ENCODE measurements at places on chromosomes 3 and 15.
A peak's percentile ranks its signal among the peaks of the same experiment; 100 is the strongest.

DNA sequence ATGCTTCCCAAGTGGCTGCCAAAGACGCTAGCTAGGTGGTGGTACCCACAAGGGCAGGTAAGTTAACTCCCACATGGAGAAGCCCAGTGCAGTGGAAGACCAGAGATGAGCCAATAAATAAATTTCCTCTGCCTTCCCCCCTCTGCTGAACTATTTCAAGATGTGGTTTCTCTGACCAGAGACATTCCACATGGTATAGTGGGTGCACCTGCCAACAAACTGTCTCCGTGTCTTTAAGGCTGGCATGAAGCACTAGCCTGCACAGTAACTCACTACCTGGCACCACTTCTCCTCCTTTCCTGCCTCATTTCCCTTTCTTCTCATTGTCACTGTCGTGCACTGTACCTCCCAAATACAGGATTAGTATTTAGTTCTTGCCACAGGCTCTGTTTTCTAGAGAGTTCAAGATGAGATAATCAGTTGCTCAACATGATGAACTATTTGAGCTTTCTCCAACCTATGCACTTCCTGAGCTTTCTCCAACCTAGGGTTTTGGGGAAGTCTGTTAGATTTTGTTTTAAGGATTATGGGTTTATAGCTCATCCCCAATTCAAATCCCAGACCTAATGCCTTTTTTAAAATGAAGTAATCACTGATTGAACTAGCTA, 8.4 kb upstream of the CRTAP start:
- no peak for DNase-seq

DNA sequence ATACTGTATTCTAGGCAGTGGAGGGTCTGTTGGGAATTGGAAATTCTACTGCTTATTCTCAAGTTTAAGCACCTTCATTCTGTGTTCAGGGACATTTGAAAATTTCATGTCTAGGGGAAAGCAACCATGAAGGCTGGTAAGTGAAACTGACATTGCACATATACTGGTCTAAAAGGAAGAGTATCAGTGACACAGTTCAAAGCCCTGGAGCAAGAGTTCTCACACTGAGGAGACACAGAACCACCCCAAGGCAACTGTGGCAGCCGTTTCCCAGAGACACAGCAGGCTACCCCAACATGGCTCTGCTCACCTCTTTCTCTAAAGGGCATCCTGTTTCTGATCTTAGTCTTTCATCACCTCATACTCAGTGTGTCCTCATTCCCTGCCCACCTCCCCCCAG, 67.5 kb downstream of the KCNMB2 start:
- no peak for DNase-seq

GRCh38 chr15:50824514-50824913, 59.0 kb upstream of the SPPL2A start:
- no peak for DNase-seq

DNA sequence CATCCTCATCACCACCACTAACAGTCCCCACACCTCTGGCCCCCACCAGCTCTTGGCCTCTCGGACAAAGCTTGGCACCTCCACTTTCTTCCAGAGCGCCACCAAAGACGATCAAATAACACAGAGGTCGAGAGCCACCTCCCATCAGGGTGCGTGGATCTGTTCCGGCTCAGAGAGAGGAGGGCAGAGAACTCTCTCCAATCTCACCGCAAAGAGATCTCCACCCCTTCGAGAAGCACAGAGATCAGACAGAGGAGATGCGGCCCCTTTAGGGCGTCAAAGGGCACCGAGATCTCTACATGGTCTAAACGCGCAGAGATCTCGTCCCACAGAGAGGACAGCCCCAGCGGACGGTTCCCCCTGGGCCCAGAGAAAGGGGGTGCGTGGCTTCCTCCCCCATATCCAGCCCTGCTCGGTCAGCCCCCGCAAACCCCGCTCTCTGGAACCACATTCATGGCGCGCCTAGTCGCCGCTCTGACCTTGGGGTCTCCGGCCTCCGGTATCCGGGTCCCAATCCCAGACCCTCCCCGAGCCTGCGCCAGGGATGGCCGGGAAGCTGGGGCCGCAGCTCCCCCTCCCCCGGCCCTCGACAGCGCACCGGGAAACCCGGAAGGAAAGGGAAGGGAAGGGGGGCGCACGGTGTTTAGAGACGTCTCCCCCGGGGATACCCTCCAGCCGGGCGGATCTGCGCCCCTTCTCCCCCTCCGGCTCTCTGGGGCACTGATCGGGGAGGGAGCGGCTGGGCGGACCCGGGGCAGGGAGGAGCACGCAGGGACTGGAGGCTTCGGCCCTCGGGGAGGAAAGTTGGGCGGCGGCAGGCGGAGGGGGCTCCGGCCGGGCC, 608 bp downstream of the SCN5A start:
- DNase-seq: no peak

GRCh38 chr3:156479604-156480003, 75.3 kb downstream of the SSR3 start:
- no peak for DNase-seq

GRCh38 chr15:68817304-68818065, 3.2 kb downstream of the ANP32A start:
- peak; percentile 68 for DNase-seq

GRCh38 chr15:33370623-33371020, 59.9 kb downstream of the RYR3 start:
- DNase-seq: no peak

DNA sequence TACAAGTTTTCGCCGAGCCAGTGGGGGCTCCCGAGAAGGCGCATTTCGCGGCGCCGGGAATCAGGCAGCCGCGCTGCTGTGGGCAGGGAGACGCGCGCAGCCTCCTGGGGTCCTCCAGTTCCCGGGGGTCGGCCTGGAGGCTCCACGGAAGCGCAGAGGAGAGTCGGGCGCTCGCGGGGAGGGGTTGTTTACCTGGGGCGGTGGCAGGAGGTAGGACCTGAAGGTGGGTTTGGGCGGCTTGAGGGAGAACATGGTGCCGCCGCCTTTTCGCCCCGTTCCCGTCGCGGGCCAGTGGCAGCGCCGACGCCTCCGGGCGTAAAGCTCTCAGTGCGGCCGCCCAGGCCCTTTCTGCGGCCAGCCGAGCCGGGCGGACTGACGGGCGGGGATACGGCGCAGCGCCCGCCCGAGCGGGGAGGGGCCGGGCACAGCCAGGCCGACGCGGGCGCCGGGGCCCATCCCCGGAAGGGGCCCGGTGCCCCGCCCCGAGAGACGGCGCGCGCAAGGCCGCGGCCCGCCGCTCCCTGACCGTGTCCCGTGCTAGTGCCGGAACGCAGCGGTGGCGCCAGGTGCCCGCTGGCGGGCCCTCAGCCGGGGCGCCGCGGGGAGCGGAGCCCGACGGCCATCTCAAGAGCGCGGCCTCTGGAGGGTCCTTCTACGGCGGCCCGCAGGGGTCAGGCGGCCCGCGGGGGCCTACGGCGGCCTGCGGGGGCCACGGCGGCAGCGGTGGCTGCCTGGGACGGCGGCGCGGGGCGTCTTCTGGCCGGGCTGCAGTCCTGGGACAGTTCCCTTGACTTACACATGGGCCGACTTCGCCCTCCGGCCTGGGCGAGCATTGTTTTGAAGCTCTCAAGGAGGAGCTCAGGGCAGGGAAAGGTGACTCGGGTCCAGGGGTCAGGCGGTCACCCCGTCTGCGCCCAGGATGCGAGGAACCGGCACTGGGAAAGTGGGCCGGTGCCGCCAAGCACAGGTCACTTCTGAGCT, at the start of gene MTMR10:
MTMR10 (minus strand) TSS at position 374 of the 981 bp plus-strand sequence; CDS start at position 252, 122 bp downstream.
- DNase-seq: peak; percentile 82

DNA sequence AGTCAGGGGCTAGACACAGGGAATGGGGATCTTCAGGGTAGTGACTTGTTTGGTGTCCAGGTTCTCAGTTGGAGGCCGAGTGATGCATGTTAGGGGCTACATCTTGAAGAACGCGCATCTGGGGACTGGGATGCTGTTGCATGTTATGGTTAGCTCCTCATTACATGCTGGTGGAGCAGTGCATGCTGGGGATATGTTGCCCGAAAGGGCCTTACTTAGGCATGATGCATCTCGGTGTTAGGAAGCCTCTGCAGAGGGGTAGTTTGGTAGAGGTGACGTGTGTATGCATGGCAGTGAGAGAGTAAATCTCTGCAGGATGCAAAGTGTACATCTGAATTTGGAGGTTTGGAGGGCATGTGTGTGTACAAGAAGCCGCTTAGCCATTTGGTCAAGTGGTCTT, 2.4 kb downstream of the EIF4G1 start:
- no peak for DNase-seq

- DNase-seq: no peak
These were observed 11.3 kb upstream of the P2RY12 start for GRCh38 chr3:151395806-151396205.

DNA sequence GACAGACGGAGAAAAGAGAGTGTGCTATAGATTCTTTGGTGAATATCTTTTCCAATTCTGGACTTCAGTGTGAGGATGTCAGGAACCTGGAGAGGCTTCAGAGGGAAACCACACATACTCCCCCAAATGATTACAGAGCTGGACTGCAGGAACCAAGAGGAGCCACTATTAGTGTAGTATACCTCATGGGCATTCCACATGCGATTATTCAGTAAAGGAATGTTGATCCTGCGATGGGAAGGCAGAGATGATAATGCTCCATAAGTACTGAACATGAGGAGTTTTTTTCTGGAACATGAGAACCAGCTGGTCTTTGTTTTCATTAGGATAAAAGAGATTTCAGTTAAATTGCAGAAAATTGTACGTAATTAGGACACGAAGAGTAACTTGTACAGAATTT, 18.7 kb downstream of the STARD9 start:
- DNase-seq: no peak

DNA sequence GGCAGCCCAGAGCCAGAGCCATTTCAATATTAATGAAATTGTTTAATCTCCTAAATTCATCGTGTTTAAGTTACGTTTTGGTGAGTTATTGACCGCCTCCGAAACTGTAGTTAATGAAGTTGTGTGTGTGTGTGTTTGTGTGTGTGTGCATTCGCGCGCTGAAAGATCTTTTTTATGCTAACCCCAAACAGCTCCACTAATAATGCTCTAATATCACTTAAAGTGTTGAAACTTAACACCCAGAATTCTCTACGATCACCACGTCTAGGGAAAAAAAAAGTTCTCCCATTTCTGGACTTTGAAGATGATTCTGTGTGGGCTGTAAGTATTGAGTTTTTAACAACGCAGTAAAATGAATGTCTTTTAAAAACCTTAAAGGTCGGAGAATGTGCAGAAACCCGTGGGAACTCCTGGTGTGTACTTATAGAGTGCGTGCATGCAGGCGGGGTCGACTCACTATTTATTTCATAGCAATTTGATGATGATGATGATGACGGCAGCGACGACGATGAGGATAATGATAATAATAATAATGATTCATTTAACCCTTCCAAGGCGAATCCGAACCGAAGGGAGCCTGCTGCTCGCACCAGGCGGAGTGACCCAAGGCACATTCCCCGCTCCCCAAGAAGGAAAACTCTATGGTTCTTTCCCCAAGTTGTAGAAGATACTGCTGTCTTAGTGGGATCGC, 1.4 kb upstream of the FOXB1 start:
- DNase-seq: no peak

DNA sequence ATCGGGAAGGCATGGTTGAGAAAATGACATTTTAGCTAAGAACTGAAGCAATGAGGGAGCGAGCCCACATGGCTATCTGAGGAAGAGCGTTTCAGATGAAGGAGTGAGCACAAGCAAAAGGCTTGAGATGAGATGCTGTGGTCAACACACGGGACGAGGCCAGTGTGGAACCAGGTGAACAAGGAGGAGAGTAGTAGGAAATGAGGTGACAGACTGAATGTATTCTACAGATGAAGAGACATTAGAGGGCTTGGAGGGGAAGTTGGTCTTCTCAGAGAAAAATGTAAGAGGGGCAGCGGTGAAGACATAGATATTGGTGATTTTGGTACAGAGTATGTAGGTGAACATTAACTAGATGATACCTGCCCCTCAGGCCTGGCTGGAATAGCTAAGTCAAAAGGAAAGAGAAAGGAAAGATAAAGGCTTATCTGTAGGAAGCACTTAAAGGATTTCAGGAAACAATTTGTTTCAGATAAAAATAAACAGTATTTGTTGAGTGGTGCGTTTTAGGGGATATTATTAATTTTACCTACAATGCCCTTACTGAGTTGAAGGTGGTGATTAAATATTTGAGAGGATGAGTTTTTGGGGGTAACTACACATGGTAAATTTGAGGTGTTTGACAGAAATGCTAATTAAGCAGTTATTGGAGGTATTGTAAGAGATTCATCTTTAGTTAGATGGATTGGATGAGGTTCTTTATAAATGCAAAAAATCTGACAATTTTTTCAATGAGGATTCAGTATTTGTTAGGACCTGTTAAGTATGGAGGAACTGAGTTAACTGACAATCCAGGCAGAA, 57.0 kb downstream of the SLTM start:
- no peak for DNase-seq

DNA sequence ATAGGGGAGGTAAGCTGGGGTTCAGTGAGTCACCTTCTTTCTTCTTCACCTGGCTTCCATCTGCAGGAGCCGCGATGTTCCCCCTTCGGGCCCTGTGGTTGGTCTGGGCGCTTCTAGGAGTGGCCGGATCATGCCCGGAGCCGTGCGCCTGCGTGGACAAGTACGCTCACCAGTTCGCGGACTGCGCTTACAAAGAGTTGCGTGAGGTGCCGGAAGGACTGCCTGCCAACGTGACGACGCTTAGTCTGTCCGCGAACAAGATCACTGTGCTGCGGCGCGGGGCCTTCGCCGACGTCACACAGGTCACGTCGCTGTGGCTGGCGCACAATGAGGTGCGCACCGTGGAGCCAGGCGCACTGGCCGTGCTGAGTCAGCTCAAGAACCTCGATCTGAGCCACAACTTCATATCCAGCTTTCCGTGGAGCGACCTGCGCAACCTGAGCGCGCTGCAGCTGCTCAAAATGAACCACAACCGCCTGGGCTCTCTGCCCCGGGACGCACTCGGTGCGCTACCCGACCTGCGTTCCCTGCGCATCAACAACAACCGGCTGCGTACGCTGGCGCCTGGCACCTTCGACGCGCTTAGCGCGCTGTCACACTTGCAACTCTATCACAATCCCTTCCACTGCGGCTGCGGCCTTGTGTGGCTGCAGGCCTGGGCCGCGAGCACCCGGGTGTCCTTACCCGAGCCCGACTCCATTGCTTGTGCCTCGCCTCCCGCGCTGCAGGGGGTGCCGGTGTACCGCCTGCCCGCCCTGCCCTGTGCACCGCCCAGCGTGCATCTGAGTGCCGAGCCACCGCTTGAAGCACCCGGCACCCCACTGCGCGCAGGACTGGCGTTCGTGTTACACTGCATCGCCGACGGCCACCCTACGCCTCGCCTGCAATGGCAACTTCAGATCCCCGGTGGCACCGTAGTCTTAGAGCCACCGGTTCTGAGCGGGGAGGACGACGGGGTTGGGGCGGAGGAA, 2.6 kb downstream of the ISLR2 start:
- no peak for DNase-seq

GRCh38 chr3:39438880-39439279, 28.6 kb upstream of the MOBP start:
- no peak for DNase-seq

GRCh38 chr3:46923559-46924350, 46.2 kb downstream of the PTH1R start:
- no peak for DNase-seq

DNA sequence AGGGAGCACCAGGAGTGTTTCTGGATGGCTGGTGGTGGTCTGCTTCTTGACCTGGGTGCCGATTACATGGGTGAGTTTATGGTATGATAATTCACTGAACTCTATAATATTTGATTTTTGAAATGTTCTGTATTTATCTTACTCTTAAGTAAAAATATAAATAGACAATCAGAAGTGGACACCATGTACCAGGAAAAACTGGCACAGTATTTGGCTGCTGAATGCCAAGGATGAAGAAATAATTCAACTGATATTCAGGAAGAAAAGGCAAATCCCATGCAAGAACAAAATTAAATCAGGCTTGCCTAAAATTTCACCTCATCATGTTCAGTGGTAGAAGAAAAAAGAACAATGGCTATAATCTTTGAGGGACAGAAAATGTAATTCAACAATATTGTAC, 51.6 kb downstream of the CRTAP start:
- DNase-seq: no peak

All from left colon (tissue), 2 donors.